ENCODE measurements at places on chromosomes 4 and X. TPM values are rescaled to one million over a fixed set of nuclear protein-coding genes. Genes with fewer than 3 reads are reported as not detected.

- H3K4me3 ChIP-seq = no peak overlapping the region
- no peak for DNase-seq
- H3K36me3 ChIP-seq = no peaks in the 10 kb centered on the region
These were observed 1296.1 kb upstream of the PCDH7 start for GRCh38 chr4:29423836-29424721.

DNA sequence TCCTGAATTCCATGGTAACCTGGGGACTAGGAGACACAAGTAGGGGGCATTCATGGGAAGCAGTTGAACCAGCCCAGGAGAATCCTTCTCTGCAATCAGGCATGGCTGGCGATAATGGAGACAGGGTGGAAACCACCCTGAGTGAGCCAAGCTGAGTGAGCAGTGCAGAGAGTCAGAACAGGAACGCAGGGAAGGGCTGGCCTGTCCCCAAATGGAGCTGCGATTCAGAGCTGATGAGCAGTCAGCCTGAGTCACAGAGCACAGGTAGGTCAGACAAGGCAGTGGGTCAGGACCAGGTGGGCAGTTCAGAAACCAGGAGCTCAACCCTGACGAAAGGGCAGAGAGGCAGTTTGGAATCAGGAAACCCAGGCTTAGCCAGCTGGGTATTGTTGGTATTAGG is 129.0 kb downstream of the BTC start:
- H3K27me3 ChIP-seq = no peaks in the 10 kb centered on the region
- H3K36me3 ChIP-seq = no peaks in the 10 kb centered on the region
- H3K4me1 ChIP-seq = no peaks in the 10 kb centered on the region
- DNase-seq = no peak

DNA sequence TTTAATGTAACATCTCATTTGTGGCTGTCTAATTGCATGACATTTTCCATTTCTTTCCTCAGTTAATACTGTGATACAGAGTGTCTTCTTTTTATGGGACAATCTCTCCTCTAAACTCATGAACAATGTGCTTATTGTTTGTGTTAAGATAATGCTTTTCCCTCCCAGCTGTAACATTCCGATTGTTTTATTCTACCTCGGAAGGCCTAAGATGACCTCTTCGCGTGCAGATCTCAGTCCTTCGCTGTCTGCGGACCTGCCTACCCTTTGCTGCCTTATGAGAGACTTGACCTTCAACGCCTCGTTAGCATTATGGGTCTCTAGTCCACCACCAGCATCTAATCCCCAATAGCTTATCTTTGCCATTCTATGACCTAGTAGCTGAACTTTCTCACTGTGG is 29.8 kb upstream of the ZFP42 start:
- H3K27me3 ChIP-seq = no peaks in the 10 kb centered on the region
- DNase-seq = no peak
- H3K27ac ChIP-seq = no peak overlapping the region

DNA sequence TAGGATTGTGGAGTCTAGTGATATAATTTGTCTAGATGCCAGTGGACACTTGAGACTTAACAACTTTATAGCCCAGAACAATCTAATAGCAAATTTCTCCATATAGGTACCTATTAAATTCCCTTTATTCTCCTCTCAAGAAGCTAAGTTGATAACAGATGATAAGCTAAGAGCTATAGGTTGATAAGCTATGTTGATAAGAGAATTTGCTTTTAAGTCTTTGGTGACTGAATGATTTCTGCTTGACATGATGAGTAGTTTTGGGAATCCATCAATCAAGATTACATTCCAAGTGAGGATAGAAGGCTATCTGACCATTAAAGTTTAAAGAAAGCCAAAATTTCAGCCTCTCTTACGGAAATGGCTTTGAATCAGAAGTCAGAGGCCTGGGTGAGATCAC is 131.6 kb downstream of the EMCN start:
- no peaks in the 10 kb centered on the region for H3K27me3 ChIP-seq
- DNase-seq = no peak
- H3K27ac ChIP-seq = no peak overlapping the region
- no peaks in the 10 kb centered on the region for H3K36me3 ChIP-seq

DNA sequence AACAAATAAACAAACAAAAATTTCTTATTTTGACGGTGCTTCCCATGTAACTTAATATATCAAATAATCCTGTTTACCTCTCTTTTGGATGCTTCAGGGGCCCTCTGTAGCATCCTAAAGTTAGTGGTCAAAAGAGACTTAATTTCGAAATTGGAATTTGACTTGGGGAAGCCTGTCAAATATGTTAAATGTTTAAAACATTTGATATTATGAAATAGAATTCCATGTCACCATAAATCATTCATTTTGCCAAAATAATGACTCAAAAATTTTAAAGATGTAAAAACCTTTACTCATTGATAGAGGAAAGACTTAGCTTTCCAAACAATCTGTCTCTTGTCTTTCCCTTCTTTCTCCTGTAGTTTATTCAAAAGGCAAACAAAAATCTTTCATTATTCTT is 20.6 kb upstream of the TEX13A start:
- H3K27me3 ChIP-seq = no peaks in the 10 kb centered on the region
- no peak overlapping the region for H3K4me3 ChIP-seq
- H3K27ac ChIP-seq = no peak overlapping the region
- no peak for DNase-seq

- no peaks in the 10 kb centered on the region for H3K27me3 ChIP-seq
- no peak for DNase-seq
- no peak overlapping the region for H3K4me3 ChIP-seq
These were observed 29.2 kb downstream of the LGI2 start for GRCh38 chr4:25001509-25001908.

- no peak overlapping the region for H3K27ac ChIP-seq
- H3K4me1 ChIP-seq = no peaks in the 10 kb centered on the region
- no peak overlapping the region for H3K4me3 ChIP-seq
- DNase-seq = no peak
These were observed 88.8 kb upstream of the FAM9B start for GRCh38 chrX:9122519-9123245.

DNA sequence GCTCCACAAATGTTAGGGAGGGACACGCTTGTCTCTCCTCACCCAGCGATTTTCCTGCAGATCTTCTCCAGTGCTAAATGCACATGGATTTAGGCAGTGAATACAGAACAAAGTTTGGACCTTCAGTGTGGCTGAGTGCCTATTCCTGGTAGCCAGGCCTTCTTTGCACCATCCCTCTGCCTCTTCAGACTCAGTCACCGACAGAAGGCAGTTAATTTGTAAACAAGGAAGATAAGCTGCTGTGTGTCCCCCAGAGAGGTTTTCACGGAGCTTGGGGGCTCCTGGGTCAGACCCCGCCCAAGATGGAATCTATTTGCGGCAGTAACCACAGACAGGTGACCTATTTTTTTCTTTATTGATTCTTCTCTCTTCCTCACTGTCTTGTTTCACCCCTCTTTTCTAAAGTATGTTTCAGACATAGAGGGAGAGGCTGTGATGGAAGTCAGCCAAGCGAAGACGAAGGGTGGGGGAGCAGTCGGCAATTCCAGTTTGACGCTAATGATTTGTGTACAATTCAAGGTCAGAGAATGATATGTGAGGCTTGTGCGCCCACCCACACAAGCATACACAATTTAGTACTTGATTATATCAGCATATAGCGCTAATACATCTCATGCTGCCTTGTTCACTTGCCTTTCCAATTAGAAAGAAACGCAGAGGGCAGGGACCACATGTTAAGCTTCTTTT is 200.8 kb downstream of the MGST2 start:
- no peak for DNase-seq
- no peak overlapping the region for H3K4me3 ChIP-seq
- no peaks in the 10 kb centered on the region for H3K4me1 ChIP-seq
- H3K27ac ChIP-seq = no peak overlapping the region

GRCh38 chrX:1809581-1809980 is 194.7 kb downstream of the ASMT start:
- H3K36me3 ChIP-seq = no peaks in the 10 kb centered on the region
- H3K4me1 ChIP-seq = no peaks in the 10 kb centered on the region
- H3K27me3 ChIP-seq = peaks cover 3% of the 10 kb centered on the region

Gene TEX13B
- not detected for polyA plus RNA-seq

Gene DHRSX
- polyA plus RNA-seq = 35.2 TPM

Gene GAGE12E
- not detected for polyA plus RNA-seq

Gene CT47C1
- not detected for polyA plus RNA-seq

Gene DDX53
- not detected for polyA plus RNA-seq

Gene GAGE12H
- not detected for polyA plus RNA-seq
